ENCODE measurements at places on chromosomes 2 and 18.

DNA sequence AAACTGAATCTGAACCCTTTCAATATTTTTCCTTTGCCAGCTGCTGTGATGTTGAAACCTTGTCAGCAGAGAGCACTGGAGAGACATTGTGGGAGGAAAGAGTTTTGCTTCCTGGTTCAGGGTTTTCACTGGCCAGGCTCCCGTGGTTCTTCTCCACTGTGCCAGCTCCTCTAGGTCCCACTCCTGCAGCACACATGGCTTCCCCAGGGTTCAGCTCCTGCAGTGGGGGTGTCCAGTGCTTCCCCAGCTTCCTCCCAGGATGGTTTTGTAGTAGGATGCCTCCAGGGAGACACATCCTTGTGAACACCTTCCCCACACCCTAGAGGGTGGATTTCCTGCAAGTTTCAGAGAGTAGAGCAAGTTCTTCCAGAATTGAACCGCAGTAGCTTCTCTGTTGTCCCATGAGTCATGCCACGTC lies 24.0 kb upstream of the SULT1C3 start:
- DNase-seq: peak; percentile 2

- DNase-seq: no peak
Measured at GRCh38 chr2:143146815-143147530, 17.8 kb downstream of the ARHGAP15 start.

GRCh38 chr2:217527590-217528202 lies 475.1 kb downstream of the TNS1 start:
- DNase-seq: no peak

- no peak for DNase-seq
Measured at GRCh38 chr2:84646514-84646913, 130.2 kb downstream of the DNAH6 start.

- DNase-seq: no peak
Measured at GRCh38 chr2:154551649-154552048, 146.8 kb upstream of the KCNJ3 start.

DNA sequence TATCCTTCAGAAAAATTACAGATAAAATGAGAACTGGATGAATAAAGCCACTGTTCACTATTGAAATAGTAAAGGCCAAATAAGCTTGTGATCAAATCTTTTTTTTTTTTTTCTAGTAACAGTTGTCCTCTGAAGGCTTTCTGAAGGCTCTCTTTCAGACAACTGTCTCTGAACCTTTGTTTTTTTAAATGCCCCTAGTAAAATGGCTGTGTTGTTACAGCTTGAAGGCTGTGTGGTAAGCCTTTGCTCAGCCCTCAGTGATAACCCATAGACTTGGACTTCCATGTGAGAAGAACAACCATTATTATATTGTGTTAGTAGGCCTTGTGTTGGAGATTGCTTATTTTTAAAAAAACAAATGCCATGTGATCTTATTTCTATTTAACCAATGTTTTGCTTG lies 17.6 kb downstream of the FMNL2 start:
- DNase-seq: no peak

GRCh38 chr2:16853088-16853487 lies 187.5 kb upstream of the CYRIA start:
- DNase-seq: no peak

DNA sequence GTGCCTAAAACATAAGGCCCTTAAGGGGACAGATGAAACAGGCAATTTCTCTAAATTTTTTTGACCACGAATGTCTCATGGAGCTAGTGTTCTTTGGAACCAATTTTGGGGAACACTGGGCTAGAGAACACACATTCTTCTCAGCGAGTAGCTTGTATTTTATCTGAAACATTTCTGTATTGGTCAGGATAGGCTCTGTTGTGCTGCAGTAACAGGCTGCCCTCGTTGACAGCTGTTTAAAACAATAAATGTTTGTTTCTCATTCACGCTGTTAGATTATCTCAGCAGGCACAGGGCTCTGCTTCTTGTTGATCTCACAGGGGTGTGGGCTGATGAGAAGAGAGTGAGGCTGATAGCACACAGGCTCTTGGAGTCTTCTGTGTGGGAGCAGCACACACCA lies 105.3 kb downstream of the SH3RF3 start:
- DNase-seq: no peak

GRCh38 chr2:116724550-116724949 lies 1089.9 kb upstream of the DDX18 start:
- DNase-seq: no peak

- no peak for DNase-seq
Measured at GRCh38 chr2:177242121-177242987, 22.2 kb downstream of the NFE2L2 start.

GRCh38 chr2:98063291-98063854 lies 23.6 kb upstream of the VWA3B start:
- no peak for DNase-seq

- no peak for DNase-seq
Measured at GRCh38 chr2:9778471-9779316, 64.6 kb upstream of the TAF1B start.

- DNase-seq: no peak
Measured at GRCh38 chr2:129469389-129469788, 510.1 kb upstream of the RAB6C start.

DNA sequence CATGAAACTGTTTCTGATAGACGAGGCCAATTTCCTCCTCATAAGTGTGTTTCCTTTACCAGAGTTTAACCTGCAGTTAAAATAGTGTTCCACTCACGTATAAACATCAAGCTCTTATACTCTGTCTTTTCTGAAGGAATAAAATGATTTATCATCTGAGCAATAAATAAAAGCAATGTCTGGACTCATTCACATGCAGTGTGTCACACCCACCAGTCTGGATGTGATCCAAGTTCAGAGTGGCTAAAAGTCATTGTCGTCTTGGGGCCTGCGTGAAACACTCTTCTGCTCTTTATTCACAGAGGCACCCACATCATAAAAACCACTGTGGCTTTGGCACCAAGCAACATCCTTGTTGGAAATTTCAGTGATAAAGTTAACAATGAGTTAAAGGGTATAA lies 19.5 kb upstream of the SLC9A4 start:
- DNase-seq: peak; percentile 75

- no peak for DNase-seq
Measured at GRCh38 chr2:176621350-176621749, 352.1 kb downstream of the MTX2 start.

DNA sequence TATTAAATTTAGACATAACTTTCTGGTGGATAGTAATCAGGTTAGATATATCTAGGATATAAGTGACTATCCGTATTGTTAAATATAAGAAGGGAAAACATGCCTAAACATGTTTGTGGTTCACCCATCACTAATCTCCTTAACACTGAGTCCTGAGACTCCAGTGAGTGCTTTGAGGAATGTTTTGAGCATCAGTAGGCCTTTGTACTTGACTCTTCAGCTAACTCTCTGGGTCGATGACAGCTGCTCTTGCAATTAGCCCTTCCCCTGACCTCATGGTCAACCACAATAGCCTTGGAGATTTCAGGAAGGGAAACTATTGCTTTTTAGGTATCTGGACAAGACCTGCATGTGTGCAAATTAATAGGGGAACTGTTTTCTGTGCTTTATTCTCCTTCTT lies 716.8 kb downstream of the EPHA4 start:
- no peak for DNase-seq

DNA sequence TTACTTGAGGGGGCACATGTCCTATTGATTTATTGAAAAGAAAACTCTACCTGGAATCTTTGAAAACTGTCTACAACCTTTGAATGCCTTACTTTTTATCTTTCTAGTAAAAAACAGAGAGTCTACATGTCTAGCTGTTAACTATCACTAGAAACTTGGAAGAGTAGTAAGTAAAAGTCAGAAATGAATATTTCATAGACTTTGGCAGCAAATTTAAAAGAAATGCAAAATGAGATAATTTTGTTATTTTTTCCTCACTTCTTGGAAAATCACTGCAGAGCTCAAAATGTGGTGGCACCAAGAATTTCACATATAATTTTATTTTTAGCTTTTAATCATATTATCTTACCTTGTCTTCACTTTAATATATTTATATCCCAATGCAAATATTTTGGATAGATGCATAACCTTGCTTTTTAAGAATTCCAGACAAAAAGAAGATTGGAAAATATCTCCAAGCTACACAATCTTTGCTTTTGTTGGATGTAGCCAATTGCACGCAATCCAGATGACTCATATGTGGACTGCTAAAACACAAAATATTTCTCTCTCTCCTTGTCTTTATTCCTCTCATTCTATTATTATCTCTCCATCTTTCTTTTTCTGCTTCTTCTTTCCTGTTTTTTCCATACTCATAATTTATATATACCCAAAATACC lies 92.2 kb upstream of the DSEL start:
- no peak for DNase-seq

DNA sequence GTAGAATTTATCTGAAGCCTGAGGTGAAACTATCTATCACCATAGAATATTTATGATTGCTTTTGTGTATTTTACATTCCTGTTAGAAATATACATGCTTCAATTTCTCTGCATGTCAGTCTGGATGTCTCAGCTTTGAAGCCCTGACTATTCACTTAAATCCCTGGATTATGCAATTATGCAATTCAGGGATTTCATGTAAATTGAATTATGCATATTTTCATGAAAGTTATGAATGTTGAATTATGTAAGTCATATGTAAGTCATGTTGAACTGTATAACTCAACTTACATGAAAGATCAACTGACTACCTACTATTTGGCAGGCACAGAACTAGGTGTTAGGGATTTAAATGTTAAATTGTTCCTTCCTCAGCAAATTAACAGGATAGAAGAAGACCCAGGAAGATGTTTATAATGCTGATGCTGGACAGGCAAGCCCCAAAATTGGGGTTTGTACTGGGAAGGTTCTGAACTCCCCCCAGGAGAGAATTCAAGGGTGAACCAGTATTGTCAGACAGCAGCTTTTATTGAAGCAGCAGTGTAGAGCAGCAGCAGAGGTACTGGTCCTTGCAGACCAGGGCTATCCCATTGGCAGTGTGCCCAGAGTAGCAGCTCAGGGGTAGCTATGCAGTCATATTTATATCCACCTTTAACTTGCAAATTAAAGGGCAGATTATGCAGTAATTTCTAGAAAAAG lies 236.5 kb downstream of the ZNF804A start:
- DNase-seq: peak; percentile 11

- DNase-seq: no peak
Measured at GRCh38 chr2:169997140-169997887, 170.1 kb downstream of the UBR3 start.

GRCh38 chr2:99806758-99807157 lies 316.9 kb upstream of the REV1 start:
- DNase-seq: no peak

DNA sequence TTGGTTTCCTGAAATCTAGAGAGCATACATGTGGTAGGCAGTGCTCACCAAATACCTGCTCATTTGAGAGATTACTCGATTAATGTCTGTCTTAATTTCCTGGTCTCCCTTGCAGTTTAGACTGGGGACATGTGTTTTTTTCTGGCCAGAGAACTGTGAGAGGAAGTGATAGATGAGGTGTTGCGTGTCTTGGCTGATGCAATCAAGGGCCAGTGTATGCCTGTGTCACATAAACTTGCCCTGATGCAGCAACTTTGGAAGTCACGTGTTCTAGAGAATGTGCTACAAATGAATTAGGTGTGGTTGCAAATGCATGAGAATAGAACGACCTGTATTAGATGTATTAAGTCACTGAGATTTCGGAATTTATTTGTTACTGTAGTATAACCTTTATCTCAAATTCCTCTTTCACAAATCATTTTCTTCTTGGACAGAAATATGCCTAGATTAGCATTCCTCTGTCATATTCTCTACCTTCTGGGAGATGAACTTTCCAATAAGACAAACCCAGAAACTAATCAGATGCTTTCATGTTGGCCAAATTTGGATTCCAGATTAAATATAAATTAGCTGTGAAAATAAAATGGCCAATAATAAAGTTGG lies 9.9 kb upstream of the IL1A start:
- DNase-seq: no peak

- no peak for DNase-seq
Measured at GRCh38 chr2:188272121-188272520, 19.6 kb upstream of the GULP1 start.

DNA sequence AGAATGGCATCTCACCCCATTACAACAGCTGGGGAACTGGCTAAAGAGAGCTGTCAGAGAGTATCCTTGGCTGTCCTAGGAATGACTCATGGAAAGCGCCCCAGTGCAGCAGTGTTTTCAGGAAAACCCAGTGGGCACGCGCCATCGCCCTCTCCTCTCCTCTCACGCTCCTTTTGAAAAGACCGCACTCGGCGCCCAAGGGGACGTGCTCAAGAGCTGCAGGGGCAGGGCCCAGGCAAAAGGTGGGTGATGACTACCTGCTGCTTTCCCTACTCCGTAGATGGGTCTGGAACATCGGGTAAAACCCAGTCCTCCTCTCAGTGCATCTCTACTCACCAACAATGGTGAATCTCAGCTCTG lies 68.1 kb downstream of the EMILIN2 start:
- no peak for DNase-seq

GRCh38 chr2:172220121-172220520 lies 117.4 kb upstream of the DLX2 start:
- no peak for DNase-seq

GRCh38 chr2:163630836-163631235 lies 105.0 kb downstream of the FIGN start:
- DNase-seq: no peak

- DNase-seq: no peak
Measured at GRCh38 chr2:226115102-226115831, 684.4 kb downstream of the IRS1 start.

GRCh38 chr2:145273840-145274239 lies 753.9 kb upstream of the ZEB2 start:
- no peak for DNase-seq

DNA sequence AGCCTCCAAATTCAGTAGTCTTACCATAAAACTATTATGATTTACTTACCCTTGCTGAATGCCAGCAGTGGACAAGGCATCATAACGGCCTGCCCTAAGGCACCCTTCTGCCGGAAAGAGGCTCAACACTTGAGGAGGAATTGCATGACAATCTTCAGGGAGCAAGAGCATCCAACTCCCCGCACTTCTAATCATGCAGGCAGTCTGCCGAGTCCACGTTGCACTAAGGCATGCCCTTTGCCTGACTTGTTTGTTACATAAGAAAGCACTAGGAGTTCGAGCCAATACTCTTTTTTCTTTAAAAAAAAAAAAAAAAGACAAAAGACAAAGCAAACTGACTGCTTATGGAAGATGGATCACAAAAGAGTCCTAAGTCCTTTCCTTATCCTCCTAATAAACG lies 17.9 kb upstream of the SPTBN1 start:
- DNase-seq: no peak

DNA sequence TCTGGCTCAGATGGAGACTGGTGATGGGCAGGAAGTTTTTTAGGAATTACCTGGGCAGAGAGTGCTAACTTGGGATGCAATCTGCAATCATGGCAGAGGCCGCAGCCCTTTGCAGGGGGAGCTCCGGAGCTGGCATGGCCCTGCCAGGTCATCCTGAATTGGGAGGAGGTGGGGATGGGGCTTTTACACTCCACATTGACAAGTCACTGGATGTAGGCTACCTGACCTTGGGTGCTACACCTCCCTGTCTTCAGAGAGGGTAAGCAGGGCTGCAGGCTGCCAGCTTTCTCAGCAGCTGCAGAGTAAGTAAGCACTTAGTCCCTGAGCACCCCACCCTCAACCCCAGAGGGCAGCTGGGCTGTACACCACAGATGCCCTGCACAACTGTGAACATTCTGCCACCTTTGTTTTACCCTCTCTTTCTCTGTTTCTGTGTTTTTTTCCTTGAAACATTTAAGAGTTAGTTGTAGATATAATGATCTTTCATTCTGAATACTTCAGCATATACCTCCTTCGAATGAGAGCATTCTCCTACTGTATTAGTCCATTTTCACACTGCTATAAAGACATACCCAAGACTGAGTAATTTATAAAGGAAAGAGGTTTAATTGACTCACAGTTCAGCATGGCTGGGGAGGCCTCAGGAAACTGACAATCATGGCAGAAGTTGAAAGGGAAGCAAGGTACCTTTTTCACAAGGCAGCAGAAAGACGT lies 6.8 kb upstream of the HS1BP3 start:
- no peak for DNase-seq

GRCh38 chr18:26568926-26569665 lies 20.7 kb upstream of the KCTD1 start:
- no peak for DNase-seq

All from NCI-H1105 treated with DMSO at 0.1 percent for 48 hours (cell line).